AG04449 (cell line): ENCODE measurements at places on chromosomes 7 and 10.

- DNase-seq: no peak
Observed at GRCh38 chr7:115047958-115048720, 126.2 kb downstream of the MDFIC start.

DNA sequence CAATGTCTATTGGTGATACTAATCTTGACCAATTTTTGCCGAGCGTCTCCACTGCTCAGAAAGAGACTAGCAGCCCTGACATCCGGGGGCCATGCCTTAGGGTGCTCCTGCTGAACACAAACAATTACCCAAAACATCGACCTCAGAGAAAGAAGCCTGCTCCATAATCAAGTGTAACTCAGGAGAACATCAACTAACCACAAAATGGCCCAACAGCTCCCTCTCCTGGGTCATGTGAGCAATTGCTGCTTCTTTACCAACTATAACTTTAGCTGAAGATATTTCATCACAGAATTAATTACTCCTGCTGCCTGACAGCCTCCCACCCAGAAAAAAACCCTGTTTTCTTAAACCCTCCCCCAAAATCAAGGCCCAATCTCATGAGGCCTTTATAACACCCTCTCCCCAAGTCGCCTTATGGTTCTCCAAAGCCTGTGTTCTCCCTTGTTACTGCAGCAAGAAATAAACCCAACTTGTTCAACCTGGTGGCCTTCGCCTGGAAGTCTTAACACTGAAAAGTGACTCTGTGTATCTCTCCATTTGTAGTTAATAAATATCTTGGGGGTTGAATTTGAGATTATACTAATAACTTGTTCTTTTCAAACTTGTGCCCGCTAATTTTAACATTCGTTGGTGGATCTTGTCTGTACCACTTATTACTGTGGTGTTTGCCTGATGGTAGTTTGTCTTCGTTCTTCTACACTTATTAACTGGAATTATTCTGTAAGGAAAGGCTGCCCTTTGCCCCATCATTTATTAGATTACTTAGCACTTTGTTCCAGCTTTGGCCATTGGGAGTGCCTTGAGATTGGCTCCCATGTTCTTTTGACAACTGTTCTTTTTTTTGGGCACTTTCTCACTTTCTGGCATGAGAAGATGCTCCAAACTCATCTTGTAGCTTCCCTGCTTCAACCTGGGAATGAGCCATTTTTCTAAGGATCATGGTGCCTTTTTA, 21.2 kb upstream of the RAMP3 start:
- no peak for DNase-seq

DNA sequence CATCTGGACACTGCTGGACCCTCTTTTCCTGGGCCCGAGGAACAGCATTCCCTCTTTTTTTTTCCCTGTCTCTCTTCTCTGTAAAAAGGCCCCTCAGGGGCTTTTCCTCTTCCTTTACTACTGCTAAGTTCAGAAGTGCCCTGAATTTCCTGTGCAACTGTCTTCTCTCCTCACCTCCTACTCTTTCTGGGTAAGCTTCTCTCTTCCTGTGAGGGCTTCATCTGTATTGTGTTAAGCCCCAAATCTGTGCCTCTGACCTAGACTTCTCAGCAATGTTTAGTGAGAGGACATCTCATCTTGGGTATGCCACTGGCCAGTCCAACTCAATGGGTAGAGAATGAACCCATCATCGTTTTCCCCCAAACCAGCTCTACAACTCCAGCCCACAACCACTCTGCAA, 174.2 kb downstream of the PTEN start:
- no peak for DNase-seq

GRCh38 chr7:46133072-46133471, 212.0 kb upstream of the IGFBP3 start:
- DNase-seq: peak; percentile 46

DNA sequence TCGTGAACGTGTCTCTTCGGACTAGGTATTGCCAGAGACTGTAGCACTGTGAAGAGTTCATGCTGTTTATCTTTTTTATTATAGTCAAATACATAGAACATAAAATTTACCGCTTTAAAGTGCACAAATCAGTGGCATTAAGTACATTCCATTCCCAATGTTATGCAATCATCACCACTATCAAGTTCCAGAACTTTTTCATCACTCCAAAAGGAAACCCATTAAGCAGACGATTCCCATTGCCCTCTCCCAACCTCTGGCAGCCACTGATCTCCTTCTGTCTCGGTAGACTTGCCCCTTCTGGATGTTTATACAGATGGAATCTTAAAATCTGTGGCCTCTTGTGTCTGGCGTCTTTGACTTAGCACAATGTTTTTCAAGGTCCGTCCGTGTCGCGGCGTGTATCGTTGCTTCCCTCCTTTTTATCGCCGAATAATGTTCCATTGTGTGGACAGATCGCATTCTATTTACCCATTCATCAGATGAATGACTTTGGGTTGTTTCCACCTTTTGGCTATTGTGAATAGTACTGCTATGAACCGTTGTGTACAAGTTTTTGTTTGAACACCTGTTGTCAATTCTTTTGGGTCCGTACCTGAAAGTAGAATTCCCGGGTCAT, 2.7 kb downstream of the PROSER2 start:
- no peak for DNase-seq

DNA sequence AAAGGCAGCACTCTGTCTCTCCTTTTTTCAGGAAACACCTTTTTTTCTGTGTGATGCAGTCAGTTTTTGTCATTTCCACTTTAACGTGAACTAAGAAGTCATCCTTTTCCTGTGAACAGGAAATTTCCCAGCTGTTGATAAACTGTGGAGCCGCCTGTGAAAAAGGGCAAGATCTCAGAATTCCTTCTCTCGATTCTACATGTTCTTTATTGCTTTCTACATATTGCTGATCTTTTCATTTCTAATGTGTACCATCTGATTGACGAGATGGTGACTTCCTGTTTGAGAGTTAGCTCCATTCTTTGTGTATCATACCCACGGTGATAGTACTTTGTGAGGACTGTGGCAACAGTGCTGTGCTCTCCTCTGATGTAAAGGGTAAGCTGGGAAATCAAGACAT, 50.4 kb downstream of the ADD3 start:
- no peak for DNase-seq

- no peak for DNase-seq
Observed at GRCh38 chr7:124603066-124603465, 162.5 kb downstream of the GPR37 start.

DNA sequence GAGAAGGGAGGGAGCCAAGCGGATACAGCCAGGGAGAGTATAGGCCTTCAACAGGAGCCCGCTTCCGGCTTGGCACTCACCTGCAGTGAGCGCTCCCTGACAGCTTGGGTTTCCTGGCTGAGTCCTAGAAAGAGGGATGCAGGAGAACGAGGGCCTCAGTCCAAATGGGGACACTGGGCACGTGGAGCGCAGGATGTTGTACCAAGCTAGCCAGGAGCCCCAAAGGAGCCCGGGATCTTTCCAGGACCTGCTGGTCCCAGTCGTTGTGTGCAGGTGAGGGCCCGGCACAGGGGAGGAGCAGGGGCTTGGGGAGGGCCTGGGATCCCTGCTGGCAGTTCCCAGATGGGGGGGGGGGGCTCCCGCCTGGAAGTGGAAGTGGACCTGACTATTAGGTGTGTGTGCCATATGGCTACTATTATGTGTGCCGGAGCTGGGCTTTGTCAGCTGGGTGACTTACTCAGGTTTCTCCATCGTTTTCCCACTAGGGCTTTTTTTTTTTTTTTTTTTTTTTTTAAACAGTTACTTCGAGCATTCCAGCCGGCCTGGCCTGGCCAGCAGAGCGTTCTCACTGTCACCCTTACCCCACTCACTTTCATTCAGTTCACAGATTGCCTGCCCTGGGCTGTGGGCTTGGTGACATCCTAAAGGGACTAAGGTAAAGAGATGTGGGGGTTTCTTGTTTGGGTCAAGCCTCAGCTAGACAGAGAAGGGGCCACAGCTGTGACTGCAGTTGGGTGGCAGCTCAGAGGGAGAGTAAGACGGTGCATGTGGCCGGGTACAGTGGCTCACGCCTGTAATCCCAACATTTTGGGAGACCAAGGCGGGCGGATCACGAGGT, 3.8 kb downstream of the AGAP3 start:
- no peak for DNase-seq

GRCh38 chr10:46285300-46285699, 1.5 kb upstream of the ANTXRL start:
- DNase-seq: no peak

DNA sequence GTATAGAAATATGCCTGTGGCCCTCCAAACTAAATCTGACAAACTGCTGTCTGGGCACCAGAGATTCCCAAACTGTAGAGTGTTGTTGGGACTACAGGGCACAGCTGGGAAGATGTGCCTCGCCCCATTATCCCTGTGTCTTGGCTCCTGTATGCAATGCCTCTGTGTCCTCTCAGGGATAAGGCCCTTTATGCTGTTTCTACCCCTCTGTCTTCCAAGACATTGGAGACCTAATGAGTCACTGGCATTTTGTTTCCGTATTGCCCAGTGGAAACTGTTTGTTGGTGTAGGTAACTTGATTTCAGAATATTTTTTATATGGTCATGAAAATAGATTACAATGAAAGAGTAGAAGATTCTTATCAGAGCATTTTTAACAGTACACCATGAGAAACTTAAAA, 183.2 kb downstream of the GLI3 start:
- DNase-seq: no peak

GRCh38 chr7:28980451-28981160, 22.5 kb upstream of the TRIL start:
- DNase-seq: no peak

GRCh38 chr7:96021568-96021967, 249.2 kb downstream of the DYNC1I1 start:
- no peak for DNase-seq

- DNase-seq: no peak
Observed at GRCh38 chr10:112429147-112429546, 17.6 kb downstream of the ZDHHC6 start.

- no peak for DNase-seq
Observed at GRCh38 chr7:38656968-38657367, 25.8 kb upstream of the AMPH start.

DNA sequence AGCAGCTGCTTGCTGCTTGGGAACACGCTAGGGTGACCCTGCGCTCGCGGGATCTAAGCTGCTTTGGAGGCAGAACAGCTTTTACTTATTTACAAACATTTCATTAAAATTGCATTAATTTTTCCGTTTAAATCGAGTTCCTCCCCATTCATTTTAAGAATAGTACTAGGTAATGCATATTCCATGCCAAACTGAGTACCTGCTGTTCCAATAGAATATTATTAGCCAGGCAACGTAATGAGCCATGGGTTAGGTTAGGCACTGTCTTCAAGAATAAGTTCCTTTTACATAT, 860 bp downstream of the EXOC6 start:
- DNase-seq: no peak

GRCh38 chr10:98134117-98134430, 383 bp upstream of the R3HCC1L start:
- no peak for DNase-seq

DNA sequence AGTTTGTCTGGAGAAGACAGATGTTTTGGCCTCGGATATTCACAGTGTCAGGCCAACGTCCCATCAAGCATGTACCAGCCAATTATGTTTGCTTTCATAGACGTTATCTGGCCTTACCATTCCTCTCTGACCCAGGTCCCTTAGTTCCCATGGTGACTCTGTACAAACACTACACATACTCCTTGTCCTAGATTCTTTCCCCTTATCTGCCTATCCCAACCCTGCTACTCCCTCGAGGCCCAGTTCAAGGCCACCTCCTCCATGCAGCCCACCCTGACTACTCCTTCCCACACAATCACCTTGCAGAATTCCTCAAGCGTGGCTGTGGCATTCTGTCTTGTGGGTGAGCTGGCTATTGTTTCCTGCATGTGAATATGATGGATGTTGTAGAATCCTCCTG, 155.2 kb downstream of the PRKAG2 start:
- no peak for DNase-seq

GRCh38 chr10:74871595-74872382, 45.4 kb downstream of the KAT6B start:
- no peak for DNase-seq

DNA sequence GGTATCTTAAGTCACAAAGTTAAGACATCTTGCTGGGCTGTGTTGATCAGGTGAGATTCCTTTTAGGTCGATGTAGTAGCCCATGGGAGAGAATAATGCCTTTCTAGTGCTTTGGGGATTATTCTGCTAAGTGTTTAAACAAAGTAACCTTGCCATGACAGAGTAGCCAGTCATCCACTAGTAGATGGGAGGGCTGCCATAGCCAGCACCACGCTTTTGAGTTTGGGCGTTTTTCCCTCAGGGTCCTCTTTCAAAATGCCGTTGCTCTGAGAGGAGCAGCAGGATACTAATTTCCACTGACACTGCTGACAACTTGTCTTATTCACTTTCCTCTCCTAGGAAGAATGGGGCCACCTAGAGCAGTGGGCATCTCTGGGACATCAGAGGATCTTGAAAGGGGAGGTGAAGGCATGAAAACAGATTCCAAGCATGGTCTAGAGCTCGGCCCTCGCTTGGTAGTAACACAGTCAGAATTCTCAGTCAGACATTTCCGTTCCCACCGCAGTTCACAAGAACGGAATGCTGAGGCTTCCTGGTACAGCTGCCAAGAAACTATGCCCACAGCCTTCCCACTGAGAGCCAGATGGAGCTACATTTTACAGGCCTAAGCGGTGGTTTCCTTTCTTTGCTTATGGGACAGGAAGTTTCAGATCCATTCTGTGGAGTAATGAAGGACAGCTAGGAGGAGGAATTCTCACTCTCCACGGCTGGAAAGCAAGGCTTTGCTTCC, 15.3 kb upstream of the RSU1 start:
- peak; percentile 84 for DNase-seq

GRCh38 chr10:76997631-76998030, 640.0 kb downstream of the KCNMA1 start:
- DNase-seq: no peak

- no peak for DNase-seq
Observed at GRCh38 chr10:121127151-121127906, 276.2 kb downstream of the WDR11 start.

DNA sequence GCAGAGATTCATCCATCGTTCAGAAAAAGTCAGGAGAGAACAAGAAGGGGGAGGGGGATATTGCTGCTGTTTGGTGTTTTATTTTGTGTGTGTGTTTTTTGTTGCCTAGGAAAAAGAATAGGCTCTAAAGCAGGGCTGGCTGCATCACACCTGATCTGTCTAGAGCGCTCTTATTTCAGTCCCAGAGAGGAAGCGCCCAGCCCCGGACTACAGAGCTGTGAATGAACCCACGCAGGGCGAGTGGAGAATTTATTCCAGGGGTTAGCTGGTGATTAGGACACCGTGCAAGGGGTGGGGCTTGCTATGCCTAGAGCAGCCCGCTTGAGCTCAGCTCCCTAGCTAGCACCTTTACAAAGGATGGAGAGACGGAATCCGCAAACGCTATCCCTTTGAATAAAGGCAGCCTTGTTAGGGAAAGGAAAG, 621 bp upstream of the FAM13C start:
- no peak for DNase-seq
